Spinal cord (tissue), 10 donors: ENCODE measurements at places on chromosomes 7 and 10. TPM values are rescaled to one million over a fixed set of nuclear protein-coding genes. Genes with fewer than 3 reads are reported as not detected.

Gene OR2A1
- total RNA-seq: 0.50 TPM

Gene PIK3AP1
- 8.7 TPM for total RNA-seq

- no peak for DNase-seq
Observed at GRCh38 chr10:130725474-130725970, 586.0 kb downstream of the TCERG1L start.

DNA sequence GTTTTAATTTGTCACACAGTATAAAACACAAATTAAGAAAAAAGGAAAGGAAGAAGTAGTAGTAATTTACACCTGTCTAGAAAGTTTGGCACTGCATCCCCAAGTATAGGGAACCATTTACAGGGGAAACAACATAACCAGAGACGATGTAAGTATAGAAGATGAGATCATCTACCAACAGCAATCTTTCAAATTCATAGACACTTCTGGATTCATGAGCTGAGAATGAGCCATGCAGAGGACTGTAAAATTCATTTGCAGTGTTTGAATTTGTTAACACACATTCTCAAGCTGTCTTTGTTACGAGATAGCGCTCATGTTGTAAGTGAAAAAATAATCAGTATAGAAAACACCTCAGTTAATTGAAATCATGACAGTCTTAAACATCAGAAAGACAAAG is 337.0 kb upstream of the MEOX2 start:
- no peak for DNase-seq

GRCh38 chr7:98283127-98283886 is 1.8 kb downstream of the BRI3 start:
- no peak for DNase-seq

Gene VIPR2
- total RNA-seq: 11.3 TPM

DNA sequence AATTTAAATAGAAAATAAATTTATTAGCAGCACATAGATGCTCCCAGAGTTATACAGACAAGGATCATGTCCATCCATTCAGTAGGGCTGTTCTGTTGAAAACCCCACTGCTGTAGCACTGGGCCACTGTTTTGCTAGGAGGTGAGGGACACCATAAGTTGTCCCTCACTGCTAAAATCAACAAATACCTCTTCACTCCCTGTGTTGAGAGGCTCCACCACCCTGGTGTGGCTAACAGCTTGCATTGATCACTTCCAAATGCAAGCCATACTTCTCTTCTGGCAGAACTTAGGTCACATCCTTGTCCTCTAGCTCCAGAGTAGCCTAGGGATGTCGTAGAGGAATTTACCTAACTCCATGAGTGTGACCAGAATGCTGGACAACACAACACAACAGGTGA is 55.4 kb downstream of the MDFIC start:
- no peak for DNase-seq

GRCh38 chr10:124390471-124391187 is 28.1 kb downstream of the OAT start:
- DNase-seq: peak; percentile 75

DNA sequence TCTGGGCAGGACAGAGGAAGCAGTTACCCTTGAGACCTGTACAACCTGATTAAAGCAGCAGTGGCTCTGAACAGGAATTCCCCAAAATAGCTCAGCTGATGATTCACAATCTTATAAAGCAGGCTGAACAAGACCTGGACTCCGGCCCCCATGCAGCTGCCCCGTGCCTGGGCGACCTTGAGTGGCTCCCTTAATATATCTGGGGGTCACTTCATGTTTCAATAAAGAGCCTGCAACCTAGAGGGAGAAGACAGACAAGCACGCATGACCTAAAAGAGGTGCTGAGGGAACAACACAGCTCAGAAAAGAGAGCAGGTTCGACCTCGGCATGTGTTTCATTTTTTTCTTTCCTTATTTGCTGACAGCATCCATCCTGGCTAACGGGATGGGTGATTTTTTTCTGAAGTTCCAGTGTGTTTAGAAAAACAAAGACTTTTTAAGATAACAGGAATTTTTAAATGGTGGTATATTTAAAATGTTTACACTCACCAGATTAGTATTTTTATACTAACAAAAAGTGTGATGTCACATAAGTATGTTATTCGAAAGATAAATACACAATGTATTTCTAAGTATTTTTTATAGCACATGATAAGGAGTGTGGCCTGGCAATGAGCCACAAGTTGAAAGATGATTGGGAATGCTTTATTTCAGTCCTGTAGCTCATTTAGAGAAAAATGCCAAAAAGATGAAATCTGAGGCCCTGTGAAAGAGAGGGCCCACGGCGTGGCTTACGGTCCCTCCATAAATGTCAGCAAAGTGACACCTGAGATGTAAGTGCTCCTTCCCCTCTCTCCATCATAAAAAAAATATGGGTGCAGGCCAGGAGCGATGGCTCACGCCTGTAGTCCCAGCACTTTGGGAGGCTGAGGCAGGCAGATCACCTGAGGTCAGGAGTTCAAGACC is 161.3 kb downstream of the SLIT1 start:
- no peak for DNase-seq

Gene ADCYAP1R1
- total RNA-seq: 88.8 TPM

Gene FANK1
- total RNA-seq: 19.1 TPM

Gene CCL26
- total RNA-seq: not detected

DNA sequence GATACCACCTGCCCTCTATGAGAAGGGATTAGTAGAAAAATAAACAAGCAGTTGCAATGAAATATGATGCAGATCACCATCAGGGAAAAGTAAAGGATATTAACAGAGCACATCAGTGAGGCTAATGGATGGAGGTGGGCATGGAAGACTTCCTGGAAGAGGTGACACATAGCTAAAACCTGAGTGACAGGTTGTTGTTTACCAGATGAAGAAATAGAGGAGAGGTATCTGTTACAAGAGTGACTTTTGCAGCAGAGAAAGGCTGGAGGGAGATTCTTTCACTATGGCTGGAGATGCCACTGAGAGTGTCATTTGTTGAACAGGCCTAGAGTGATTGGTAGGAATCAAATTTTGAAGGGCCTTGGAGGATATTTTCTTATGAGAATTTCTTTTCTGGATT is 646.2 kb downstream of the GATA3 start:
- no peak for DNase-seq

- peak; percentile 93 for DNase-seq
Observed at GRCh38 chr7:131040467-131040932, 287.2 kb upstream of the MKLN1 start.

DNA sequence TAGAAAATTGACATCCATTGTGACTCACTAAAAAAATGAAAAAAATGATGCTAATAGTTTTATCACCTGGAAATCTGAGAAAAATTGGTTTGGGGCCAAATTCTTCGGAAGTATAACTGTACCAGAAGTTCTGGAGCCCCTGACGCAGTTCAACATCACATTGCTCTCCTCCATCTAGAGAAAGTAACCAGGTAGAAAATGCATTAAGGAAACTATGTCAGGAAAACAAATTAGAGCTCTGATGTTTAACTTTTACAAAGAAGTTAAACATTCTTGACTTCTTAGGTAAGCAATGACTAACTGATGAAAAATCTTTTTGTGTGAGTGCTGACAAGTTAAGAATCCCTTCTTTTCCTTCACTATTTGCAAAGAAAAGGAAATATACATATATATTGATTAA is 61.1 kb upstream of the TMEM196 start:
- DNase-seq: no peak

DNA sequence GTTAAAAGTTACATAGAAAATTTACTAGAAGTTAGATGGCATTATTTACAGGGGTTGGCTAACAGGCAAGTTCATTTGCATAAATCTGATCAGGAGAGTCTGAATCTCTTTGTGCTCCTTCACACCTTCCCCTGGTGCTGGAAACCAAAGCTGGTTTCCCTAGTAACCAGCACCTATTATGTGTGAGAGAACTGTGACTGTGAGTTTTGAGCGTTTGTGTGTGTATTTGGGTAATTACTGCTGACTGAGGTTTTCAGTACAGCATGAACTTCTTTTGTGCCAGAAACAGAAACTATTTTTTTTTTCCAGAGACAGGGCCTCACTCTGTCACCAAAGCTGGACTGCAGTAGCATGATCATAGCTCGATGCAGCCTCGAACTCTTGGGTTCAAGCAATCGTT is 10.3 kb upstream of the IFIT1B start:
- no peak for DNase-seq

Gene MALRD1
- 5.1 TPM for total RNA-seq

GRCh38 chr10:127322286-127322685 is 125.9 kb upstream of the INSYN2A start:
- DNase-seq: no peak

DNA sequence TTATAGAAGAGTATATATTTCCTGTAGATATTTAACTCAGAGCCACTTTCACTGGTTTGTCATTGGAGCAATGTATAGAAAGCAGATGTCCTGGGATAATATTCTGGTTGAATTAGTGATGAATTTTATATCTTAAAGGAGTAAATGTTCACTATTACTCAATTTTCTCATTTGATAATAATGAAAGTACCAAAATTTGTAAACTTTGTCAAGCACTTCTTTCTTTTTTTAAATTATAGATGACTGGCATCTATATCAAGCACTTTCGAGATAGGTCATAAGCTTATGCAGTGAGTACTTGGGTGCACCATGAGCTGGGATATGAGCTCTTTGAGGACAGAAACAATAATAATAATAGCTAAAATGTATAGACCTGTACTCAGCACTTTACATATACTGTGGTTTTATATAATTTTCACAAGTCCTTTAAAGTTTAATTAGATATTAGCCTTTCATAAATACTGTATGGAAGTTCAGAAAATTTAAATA is 11.3 kb downstream of the RSBN1L start:
- no peak for DNase-seq

DNA sequence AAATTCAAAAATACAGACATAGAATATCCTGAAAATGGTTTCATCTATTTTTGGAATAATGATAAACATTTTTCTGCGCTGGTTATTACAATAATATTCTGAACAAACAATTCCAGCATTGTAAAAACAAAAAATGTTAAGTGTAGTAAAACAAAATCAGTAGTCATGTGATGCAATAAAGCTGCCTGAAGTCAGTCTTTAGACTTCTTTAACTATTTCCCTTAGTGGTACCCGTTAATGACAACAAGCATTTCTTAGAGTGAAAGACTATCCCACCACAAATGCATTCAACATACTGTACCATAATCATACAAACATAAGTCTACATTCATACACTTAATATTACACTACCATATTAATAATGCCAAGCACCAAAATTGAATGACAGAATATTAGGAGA is 1.6 kb downstream of the SKAP2 start:
- DNase-seq: peak; percentile 14

- DNase-seq: no peak
Observed at GRCh38 chr7:130882396-130882795, 148.4 kb upstream of the KLF14 start.

Gene ITPRID1
- 0.11 TPM for total RNA-seq

GRCh38 chr7:155284496-155285274 is 13.0 kb upstream of the INSIG1 start:
- DNase-seq: no peak

GRCh38 chr7:7271094-7271874 is 88.9 kb downstream of the C1GALT1 start:
- DNase-seq: no peak

Gene DKK1
- total RNA-seq: 7.8 TPM

GRCh38 chr7:139845443-139845805 is 16.4 kb downstream of the TBXAS1 start:
- DNase-seq: no peak

Gene FZD1
- 26.3 TPM for total RNA-seq

- DNase-seq: no peak
Observed at GRCh38 chr10:117666166-117666565, 123.6 kb downstream of the EMX2 start.

DNA sequence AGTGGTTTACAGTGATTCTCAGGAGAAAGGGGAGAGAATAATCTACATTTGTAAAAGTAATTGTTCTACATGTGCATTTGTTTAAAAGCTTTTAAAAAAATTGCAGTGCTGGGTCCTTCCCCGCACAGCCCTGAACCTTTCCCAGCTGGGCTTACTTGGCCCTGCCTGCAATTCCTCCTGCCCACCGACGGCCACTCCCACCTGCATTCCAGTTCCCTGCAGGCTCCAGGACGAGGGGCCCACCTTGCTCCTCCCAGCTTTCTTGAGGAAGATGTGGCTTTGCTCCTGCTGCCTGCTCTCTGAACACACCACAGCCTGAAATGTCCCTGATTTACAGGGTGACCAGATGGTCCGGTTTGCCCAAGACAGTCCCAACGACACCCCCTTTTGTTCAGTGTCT is 222.7 kb downstream of the PRPF18 start:
- no peak for DNase-seq

Gene HOXA4
- 1.4 TPM for total RNA-seq

Gene DLD
- 56.1 TPM for total RNA-seq

DNA sequence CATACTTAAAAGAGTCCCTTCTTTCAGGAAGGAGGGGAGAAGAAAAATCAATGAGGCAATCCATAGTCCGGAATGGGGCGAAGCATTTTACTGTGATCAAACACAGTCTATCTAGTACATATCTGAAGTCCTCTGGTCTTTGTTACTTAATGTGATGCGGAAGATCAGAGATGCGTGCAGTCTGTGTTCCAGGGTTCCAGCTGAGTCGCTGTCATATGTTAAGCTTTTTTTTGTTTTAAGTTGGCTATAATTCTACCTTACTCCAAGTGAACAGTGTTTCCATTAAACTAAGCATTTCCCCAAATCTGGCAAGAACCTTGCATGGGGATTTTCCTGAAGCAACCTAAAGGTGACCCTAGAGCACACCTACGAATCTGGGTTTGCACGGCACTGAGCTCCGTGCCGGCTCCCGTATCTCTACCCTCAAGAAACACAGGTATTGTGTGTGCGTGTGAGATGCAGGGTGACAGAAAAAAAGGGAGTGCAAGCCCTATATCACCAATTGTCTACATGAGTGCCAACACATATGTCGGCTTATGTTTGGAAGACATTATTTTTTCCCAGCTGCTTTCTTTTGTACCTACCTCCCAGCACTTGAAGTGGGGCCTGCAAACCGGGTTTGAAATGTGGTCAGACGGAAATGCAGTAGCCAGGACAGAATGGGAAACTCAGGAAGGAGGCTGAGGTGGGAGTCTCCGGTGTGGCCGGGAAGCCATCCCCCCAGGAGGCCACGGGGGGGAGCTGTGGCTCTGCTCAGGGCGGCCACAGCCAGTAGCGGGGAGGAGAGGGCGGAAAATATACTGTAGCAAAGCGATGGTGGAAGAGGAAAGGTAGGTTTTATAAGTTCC is 435.8 kb upstream of the MGMT start:
- no peak for DNase-seq

Gene IDI2
- total RNA-seq: 0.11 TPM

DNA sequence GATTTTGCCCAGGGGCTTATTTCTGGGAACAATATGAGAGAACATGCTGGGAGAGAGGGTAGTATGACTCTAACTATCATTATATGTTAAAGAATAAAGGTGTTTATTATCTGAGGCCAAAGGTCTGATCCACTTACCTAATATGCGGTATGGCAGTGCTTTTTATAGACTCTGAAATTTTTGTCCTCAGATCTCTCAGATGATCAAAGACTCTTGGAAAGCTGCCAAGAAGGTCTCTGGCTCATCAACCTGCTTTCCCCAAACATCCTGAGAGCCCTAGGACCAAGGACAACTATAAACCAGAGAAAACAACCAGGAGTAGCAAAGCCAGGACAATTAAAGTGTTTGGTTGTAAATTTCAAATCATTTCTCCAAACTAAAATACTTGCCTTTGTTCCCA is 255.7 kb upstream of the LRRN3 start:
- no peak for DNase-seq

Gene ST7
- total RNA-seq: 27.0 TPM

Gene OGDHL
- total RNA-seq: 23.3 TPM

- DNase-seq: no peak
Observed at GRCh38 chr7:100007887-100008286, 7.5 kb upstream of the ZKSCAN1 start.

- DNase-seq: no peak
Observed at GRCh38 chr10:36574207-36574606, 551.2 kb upstream of the ANKRD30A start.

- no peak for DNase-seq
Observed at GRCh38 chr10:95295031-95295755, 4.4 kb upstream of the PDLIM1 start.

Gene SUV39H2
- total RNA-seq: 16.5 TPM
